ENCODE measurements at places on chromosomes 4 and X.
A peak's percentile ranks its signal among the peaks of the same experiment; 100 is the strongest.

DNA sequence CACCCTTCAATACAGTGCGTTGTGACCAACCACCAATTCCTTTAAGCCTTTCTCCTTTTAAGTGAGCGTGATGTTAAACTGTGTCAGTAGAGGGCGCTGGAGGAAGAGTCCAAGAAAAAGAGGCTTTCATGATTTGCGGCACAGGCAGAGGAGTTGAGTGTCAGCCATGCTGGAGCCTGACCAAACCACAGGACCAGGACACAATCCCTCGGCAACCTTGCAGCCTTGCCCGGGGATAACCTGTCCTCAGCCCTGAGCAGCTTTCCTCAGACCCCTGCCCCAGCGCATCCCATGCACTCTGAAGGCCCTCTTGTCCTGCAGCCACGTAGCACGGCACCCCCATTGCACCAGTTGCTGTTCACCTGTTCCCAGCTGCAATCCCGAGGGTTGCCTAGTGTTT lies 53.5 kb upstream of the SMIM31 start:
- DNase-seq, result no peak

GRCh38 chrX:123976706-123977316 lies 15.3 kb downstream of the STAG2 start:
- peak; percentile 62 for DNase-seq

GRCh38 chrX:106608016-106608415 lies 3.8 kb upstream of the RADX start:
- no peak for DNase-seq

GRCh38 chr4:136241221-136241986 lies 1290.9 kb downstream of the PCDH18 start:
- DNase-seq, result no peak

GRCh38 chr4:86033171-86033570 lies 326.7 kb downstream of the MAPK10 start:
- peak; percentile 97 for DNase-seq

- DNase-seq, result no peak
Observed at GRCh38 chr4:59855630-59856352, 1344.3 kb upstream of the ADGRL3 start.

DNA sequence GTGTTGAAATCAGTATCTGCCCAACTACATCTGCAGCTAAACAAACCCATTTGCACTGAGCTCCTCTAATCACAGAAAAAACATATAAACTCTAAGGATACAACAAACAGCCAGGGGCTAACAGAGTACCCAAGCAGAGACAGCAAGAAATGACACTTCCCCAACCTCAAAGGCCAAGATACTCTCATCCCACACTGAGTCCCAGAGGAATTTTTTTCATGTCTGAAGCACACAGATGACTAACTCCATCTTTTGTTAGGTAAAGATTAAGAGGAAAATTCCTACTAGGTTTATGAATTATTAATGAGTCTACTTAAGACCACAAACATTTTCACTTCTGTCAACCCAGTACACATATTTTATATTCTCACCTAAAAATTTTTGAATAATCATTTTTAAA lies 31.6 kb downstream of the SEPSECS start:
- peak; percentile 40 for DNase-seq

DNA sequence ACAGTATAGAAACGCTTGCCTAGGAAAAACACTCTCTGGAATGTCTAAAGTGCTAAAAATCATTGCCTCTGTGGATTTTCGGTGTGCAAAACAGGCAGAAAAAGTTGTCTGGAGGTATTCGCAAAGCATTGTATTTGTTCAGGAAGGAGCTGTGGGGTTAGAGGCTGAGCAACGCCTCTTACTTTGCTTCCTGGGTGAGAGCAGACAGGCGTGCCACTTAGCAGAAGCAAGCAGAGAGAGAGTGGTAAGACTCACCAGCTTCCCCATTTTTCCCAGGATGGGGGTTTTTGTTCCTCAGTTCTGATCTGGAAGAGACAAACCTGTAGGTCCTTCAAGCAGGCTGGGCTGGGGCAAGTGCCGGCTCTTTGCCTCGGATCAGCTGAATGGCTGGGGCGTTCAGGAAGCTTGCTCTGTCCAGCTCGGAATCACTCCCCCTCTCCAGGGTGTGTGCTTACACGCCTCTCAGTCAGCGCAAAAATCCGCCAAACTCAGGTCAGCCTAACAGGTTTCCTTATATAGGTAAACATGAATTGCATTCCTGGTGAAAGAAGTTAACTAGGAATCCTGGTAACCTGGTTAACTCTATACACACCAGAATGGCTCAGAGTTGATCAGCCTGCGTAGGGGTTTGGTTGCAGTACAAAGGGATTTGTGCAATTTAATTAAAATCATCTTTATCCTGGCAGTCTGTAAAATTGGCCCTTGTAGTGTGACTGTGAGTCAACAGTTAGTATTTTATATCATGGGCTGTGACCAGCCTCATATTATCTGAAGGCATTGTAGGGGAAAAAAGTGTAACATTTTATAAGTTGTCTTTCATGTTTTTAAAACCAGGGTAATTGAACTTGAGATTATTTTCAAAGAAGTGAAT lies 213.1 kb upstream of the MID1 start:
- DNase-seq, result peak; percentile 34

GRCh38 chr4:186767794-186768193 lies 44.1 kb upstream of the FAT1 start:
- DNase-seq, result no peak

GRCh38 chr4:80308466-80308822 lies 27.1 kb upstream of the CFAP299 start:
- DNase-seq, result no peak

DNA sequence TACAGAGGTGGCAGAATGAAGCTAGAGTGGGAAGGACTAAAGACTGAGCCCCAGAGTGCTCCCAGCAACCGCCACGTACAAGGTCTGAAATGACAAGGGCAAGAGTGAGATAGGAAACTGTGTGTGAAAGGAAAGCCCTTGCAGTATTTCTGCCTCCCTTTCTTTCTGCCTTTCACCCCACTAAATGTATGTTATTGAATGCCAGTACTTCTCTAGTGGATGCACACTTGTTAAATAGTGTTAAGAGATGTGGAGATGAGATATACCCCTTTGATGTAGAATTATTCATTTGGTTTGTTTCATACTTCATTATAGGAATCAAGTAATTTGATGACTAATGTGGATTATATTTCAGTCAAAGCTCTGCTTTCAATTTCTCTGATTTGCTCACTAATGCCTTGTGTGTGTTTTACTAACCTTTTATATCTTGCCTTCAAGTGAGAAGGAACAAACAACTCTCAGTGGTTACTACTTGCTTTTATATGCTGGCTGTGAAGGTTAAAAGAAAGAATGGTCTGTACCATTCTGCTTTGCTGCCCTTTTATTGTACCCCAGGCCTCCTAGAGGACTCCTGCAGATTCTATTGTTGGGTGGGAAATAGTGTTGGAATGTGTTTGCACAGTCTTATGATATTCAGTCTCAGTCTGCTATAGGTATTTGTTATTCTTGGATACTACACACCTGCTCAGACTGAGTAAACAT lies 8.0 kb upstream of the ANXA3 start:
- DNase-seq, result no peak

Data from cardiac fibroblast (primary cell).